ENCODE measurements at places on chromosomes 11 and 22.

DNA sequence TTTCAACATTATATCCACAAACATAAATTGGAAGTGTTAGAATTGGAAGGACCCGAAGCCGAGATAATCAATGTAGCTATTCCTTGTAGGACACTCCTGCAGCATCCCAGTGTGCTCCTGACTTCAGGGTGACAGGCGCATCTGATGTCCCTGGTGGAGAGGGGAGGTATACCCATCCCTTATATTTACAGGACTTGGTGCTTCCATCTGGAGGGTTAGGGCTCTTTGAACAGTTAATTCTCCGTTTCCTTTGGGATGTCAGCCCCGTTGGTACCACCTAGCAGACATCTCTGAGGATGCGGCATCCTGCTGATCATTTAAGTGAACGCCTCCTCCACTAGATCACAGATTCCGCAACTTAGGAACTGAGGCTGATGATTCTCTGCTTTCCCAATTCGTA is 451.3 kb downstream of the OPCML start:
- no peak for DNase-seq

GRCh38 chr11:100927579-100927978 is 202.0 kb downstream of the PGR start:
- DNase-seq: no peak

DNA sequence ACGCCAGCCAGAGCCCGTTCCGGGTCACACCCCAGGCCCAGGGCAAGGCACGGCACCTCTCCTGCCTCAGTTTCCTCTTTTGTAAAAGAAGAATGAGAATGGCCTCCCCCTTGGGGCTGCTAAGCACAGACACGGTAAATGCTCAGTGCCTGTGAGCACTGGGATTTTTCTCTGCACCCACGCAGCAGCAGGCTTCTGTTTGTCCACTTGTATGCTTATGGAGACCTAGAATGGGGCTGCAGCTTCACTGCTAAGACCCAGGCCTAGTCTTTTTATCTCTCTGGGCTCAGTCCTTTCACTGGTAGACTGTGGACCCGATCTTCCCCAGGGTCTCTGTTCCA is 1327.9 kb downstream of the TBC1D22A start:
- DNase-seq: no peak

- no peak for DNase-seq
Measured at GRCh38 chr11:43697679-43698078, 17.1 kb downstream of the HSD17B12 start.

DNA sequence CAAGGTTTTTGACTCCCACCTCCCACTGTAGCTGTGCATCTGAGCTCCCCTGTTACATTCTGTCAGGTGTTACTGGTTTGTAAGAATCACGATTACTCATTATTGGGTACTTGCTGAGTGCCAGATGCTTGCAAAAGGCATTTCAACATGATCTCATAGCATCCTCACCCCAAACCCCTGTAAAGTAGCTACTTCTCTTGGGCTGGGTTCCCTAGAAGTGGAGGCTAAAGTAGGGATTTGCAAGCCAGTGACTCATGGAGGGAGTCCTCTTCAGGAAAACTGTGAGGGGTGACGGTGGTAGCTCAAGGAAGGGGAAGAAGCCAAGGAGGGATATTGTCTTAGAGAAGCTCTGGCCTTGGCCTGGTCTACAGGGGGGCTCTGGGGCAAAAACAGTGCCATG is 78.6 kb downstream of the TIMP3 start:
- DNase-seq: peak; percentile 72

DNA sequence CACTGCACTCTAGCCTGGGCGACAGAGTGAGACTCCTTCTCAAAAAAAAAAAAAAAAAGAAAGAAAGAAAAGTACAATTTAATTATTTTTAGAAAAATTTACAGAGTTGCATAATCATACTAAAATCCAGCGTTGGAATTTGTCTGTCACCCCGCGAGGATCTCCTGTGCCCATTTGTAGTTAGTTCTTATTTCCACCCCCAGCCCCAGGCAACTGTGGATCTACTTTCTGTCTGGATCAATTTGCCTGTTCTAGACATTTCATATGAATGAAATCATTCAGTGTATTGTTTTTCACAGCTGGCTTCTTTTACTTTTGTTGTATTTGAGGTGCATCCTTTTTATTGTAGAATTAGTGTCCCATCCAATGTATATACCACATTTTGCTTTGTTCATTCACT is 102.6 kb upstream of the RASSF10 start:
- no peak for DNase-seq

- peak; percentile 15 for DNase-seq
Measured at GRCh38 chr11:74577624-74578396, 14.6 kb upstream of the POLD3 start.

DNA sequence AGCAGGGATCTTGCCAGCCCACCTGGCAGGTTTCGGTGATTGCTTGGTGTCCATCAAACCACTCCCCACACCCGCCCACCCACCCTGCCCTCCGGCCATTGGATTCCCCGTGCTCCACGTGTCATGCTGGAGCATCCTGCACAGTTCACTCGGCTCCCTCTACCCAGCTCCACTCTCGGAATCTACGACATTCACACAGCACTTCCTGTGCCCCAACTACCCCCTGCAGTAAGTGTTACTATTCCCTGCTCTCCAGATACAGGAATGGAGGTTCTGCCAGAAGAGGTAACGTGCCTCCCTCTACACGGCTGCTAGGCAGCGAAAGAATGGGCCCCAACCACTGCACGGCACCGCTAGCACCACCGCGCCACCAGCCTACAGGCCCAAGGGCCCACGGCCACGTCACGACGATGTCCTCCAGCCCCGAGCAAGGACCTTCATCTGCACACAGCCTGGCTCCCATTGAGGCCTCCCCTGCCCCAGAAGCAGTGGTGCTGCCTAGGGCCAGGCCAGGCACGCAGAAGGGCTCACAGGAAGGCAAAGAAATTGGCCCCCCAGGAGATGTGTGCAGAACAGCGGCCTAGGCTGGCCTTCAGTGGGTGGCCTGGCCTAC is 27.6 kb downstream of the WNT7B start:
- no peak for DNase-seq

DNA sequence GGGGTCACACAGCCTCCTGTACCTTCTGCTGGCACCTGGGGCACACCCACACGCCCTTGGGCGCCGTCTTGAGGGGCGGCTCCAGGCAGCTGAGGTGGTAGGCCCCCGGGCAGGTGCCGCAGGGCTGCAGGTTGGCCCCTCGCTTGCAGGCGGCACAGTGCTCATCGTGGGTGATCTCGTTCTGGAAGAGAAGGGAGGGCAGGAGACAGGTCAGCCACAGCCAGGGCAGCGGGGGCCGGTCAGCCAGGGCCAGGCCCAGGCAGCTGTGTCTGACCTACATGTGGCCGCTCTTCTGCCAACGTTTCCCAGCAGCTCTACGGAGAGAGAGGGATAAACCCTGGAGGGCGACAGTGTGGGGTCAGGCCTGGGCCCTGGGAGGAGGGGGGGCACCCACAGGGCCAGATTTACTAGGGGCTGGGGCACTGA is 121.9 kb downstream of the PHF21B start:
- no peak for DNase-seq

- peak; percentile 62 for DNase-seq
Measured at GRCh38 chr11:66883016-66883965, 26.4 kb downstream of the LRFN4 start.

- no peak for DNase-seq
Measured at GRCh38 chr22:43094551-43094950, 5.4 kb upstream of the TTLL1 start.

- peak; percentile 47 for DNase-seq
Measured at GRCh38 chr22:23685205-23685784, 5.5 kb upstream of the RGL4 start.

DNA sequence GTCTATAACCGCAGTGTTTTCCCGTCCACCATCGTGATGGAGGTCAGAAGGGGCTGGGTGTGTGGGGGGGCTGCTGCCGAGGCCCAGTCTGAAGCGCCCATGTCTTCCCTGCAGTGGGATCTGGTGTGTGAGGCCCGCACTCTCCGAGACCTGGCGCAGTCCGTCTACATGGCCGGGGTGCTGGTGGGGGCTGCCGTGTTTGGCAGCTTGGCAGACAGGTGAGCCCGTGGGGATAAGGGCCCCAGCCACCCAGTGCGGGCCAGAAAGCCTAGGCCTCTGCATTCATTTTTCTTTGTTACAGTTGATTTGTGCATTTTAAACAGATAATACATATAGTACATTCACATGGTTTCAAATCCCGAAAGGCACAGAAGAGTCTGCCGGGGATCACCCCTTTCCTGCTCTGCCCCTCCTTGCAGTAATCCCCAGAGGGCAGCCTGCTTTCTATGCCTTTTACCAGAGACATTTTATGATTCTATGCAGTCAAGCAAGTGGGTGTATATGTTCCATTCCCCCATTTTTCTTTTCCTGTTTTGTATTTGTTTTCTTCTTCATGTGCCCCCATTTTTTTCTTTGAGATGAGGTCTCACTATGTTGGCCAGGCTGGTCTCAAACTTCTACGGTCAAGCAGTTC is 32.6 kb downstream of the CAPN1 start:
- no peak for DNase-seq

- DNase-seq: peak; percentile 2
Measured at GRCh38 chr11:37605229-37605628, 1007.2 kb upstream of the RAG2 start.

- peak; percentile 80 for DNase-seq
Measured at GRCh38 chr22:46088541-46089311, 61.6 kb upstream of the PPARA start.
